ENCODE measurements at places on chromosomes 2 and 18. TPM values are rescaled to one million over a fixed set of nuclear protein-coding genes. Genes with fewer than 3 reads are reported as not detected.
A peak's percentile ranks its signal among the peaks of the same experiment; 100 is the strongest.

- DNase-seq: no peak
Measured at GRCh38 chr2:102703748-102704147, 58.1 kb upstream of the TMEM182 start.

- peak; percentile 60 for DNase-seq
Measured at GRCh38 chr2:109410039-109410815, 203.5 kb downstream of the SEPTIN10 start.

DNA sequence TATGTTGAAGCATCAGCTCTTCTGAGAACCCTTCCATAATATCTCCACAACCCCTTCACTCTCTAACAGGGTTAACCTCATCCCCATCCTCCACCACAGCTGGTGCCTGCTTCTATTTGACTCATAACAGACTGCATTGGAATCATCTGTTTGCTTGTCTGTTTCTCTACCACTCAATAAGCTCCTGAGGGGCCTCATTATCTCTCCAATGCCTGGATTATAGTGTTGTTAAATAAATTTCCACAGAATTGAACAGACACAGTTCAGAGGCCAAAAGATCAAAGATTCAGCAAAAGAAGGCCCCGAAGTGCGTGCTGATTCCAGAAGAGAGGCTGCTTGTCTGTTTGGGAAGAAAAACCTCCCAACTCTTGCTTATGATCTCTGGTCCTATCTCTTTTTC, 33.7 kb upstream of the FAM98A start:
- DNase-seq: no peak

- no peak for DNase-seq
Measured at GRCh38 chr2:64823794-64824193, 165.4 kb upstream of the SLC1A4 start.

MARCO gene
- polyA plus RNA-seq: not detected

GPR45 gene
- polyA plus RNA-seq: not detected

ADCYAP1 gene
- polyA plus RNA-seq: 0.08 TPM

DNA sequence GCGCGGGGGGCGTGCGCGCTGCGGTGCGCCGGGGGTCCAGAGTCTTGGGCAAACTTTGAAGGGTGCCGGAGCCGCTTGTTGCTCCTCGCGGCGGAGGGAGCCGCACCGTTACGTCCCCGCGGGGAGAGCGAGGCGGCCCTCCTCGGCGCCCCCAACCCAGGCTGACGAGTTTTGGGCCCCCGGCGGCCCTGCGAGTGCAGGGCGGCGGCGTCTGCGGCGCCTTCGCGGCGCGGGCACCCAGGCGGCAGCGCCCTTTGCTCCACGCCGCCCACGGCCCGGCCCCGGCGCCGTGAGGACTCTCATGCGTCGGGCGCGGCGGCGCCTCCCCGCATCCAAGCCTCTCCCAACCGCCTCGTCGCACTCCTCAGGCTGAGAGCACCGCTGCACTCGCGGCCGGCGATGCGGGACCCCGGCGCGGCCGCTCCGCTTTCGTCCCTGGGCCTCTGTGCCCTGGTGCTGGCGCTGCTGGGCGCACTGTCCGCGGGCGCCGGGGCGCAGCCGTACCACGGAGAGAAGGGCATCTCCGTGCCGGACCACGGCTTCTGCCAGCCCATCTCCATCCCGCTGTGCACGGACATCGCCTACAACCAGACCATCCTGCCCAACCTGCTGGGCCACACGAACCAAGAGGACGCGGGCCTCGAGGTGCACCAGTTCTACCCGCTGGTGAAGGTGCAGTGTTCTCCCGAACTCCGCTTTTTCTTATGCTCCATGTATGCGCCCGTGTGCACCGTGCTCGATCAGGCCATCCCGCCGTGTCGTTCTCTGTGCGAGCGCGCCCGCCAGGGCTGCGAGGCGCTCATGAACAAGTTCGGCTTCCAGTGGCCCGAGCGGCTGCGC, 814 bp downstream of the FZD7 start:
- DNase-seq: no peak

DNA sequence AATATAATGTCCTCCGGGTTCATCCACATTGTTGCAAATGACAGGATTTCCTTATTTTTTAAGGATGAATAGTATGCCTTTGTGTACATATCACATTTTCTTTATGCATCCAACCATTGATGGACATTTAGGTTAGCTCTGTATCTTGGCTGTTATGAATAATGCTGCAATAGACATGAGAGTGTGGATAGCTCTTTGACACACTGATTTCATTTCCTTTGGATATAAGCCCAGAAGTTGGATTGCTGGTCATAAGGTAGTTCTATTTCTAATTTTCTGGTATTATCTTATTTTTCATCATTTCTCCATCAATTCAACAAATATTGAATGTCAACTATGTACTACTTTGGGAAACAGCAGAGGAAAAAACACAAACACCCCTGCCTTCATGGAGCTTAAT, 423.3 kb downstream of the MTX2 start:
- no peak for DNase-seq

All from renal cortex interstitium (tissue), 15 donors.